H4 (cell line): ENCODE measurements at places on chromosomes 7 and 10. TPM values are rescaled to one million over a fixed set of nuclear protein-coding genes. Genes with fewer than 3 reads are reported as not detected.
A peak's percentile ranks its signal among the peaks of the same experiment; 100 is the strongest.

GRCh38 chr10:5618829-5619228 is 47.6 kb downstream of the ASB13 start:
- no peak for DNase-seq

Gene LLCFC1
- not detected in 2 replicates for total RNA-seq

Gene SPDYE6
- not detected in 2 replicates for total RNA-seq

GRCh38 chr7:14252458-14252857 is 263.0 kb upstream of the ETV1 start:
- no peak for DNase-seq

- no peak for DNase-seq
Measured at GRCh38 chr7:51015581-51015980, 232.9 kb upstream of the GRB10 start.

GRCh38 chr10:84844461-84844860 is 516.1 kb downstream of the CCSER2 start:
- no peak for DNase-seq

GRCh38 chr10:6175329-6176055 is 27.2 kb upstream of the PFKFB3 start:
- DNase-seq = no peak

DNA sequence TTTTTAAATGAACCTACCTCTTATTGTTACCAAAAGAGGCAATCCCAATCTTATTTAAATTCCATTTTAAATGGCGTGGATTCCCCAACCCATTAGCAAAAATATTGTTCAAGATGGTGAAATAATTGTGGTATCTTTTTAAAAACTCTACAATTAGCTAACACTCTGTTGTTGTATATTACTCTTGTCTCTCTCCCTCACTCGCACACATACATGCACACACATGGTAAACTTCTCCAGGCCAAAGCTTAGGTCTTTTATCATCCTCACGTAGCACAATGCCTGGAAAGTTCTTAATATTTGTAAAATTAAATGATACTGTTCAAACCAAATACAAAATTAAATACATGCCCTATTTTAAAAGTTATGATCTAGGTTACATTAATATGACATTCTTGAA is 169.2 kb upstream of the WNT16 start:
- no peak for DNase-seq

DNA sequence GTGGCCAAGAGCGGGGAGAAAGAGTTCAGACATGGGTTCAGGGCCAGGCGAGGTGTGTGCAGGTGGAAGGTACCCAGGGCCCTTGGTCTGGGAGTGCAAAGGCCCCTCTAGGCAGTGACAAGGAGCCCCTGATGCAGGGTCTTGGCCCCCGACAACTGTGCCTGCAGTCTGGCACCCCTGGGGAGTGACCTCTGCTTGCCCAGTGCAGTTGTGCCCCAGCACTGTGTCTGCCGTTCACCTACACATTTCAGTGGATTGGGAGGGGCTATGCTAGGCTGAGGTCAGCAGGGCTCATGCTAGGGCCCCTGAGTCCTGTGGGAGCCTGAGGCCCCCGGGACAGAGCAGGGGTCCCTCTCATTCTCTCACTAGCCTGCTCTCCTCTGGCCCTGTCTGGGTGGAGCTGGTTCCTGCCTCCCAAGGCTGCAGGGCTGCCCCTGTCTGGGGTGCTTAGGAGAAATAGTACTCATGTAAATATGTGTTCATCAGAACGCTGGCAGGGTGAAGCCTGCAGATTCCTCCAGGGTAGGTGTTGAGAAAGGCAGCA is 550.4 kb downstream of the TCERG1L start:
- no peak for DNase-seq

Gene OLAH
- 0.74 TPM in 1 of 2 replicates, not detected in the other for total RNA-seq

GRCh38 chr7:6306471-6306870 is 34.0 kb upstream of the CYTH3 start:
- peak; percentile 76 for DNase-seq

Gene CDC14C
- total RNA-seq = 0.06 TPM in 1 of 2 replicates, not detected in the other

- no peak for DNase-seq
Measured at GRCh38 chr7:4010923-4011656, 671.0 kb upstream of the FOXK1 start.

DNA sequence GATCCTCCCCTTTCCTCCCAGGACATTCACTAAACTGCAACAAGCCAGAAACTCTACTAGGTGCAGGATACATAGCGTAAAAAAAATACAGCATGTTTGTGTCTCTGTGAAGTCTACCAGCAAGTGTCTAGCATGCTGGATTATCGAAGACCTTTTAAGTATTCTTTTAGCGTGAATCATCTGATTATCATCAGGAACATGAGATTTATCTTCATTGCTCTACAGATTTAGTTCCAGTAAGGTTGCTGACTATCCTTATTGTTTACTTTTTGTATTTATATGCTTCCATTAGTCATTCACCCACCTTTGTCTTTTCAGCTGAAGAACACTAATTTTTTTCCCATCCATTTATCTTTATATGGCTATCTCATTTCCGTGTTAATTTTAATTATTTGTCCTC is 62.8 kb downstream of the PDZD8 start:
- no peak for DNase-seq

- no peak for DNase-seq
Measured at GRCh38 chr10:29897999-29898716, 161.2 kb downstream of the JCAD start.

- no peak for DNase-seq
Measured at GRCh38 chr7:96320442-96320841, 1.5 kb downstream of the SLC25A13 start.

DNA sequence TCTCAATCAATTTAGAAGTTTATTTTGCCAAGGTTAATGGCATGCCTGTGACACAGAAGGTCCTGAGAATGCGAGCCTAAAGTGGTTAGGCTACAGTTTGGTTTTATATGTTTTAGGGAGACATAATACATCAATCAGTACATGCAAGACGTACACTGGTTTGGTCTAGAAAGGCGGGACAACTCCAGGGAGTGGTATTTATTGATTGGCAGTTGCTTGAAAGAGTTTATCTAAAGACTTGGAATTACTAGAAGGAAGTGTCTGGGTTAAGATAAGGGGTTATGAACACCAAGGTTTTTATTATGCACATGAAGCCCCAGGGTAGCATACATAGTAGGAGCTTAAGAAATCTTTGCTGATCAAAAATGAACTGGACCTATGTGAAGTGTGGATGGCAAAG is 21.5 kb downstream of the NPVF start:
- no peak for DNase-seq

DNA sequence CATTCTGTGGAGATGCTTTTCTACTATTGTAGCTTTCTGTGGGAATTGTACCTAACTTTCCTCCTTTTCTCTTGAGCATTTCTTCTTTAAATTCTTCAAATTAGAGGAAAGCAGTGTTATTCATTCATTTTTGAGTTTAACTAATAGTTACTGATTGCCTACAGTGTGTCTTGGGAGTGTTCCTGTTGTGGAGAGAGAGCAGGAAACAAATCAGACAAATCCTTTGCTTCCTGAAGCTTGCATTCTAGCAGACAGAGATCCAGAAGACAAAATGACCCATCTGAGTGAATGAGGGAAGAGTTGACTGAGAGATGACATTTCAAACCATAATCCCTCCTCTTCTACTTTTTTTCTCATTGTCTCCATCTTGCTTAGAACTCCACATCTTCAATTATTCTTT is 170.4 kb downstream of the SUGCT start:
- no peak for DNase-seq

- DNase-seq = no peak
Measured at GRCh38 chr7:96481796-96482195, 159.9 kb upstream of the SLC25A13 start.

DNA sequence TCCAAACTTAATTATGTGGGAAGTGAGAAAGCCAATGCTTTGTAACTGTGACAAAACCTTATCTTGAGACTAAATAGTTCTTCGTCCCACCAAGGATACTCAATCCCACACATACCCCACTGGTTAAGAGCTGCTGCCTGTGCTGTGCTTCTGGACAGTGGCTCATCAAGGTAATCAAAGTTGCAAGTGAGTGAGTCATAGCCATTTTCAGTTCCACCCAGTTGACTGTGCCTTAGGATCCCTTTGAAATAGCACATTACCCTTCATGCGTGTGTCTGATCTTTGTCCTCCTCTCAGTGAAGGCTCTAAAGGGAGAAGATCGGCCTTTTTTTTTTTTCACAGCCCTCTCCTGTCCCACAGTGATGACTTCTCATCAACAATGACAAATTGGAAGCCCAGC is 706.0 kb upstream of the AUTS2 start:
- peak; percentile 35 for DNase-seq

Gene AKR1C3
- 80.8 and 92.2 TPM in 2 replicates for total RNA-seq

DNA sequence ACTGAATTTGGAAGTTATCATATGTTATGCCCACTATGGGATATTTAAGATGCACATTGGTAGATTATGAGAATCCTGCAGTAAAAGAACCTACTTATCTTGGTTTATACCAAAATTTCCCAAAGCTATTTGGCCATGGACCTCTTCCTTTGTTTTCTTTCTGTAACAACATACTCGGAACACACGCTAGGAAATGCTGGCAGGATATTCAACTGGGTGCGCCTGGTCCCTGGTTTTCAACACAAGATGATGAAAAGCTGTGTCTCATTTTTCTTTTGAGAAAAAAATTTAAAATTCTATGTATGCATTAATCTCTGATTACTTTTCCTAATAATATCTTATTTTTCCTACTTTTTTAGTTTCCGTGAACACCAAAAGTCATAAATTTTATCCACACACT is 128.5 kb upstream of the NRP1 start:
- DNase-seq = no peak

Gene FEZF1
- total RNA-seq = 2.3 and 2.4 TPM in 2 replicates

GRCh38 chr10:44172883-44173607 is 211.9 kb downstream of the CXCL12 start:
- peak; percentile 56 for DNase-seq

DNA sequence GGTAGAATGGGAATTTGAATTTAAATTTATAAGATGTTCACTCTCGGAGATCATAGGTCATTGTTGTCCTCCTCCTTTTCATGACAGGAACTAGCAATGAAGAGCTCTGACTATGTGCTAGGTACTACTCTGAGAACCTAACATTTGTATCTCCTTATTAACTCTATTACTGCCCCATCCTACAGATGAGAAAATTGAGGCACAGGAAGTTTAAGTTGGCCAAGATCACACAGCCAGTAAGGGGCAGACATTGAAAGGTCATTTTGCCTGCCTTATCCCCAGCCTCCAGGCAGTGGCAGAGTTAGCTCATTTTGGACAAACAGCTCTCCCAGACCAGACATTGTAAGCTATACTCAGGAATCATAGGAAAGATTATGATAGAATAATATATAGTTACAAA is 6.0 kb downstream of the SRGN start:
- no peak for DNase-seq

DNA sequence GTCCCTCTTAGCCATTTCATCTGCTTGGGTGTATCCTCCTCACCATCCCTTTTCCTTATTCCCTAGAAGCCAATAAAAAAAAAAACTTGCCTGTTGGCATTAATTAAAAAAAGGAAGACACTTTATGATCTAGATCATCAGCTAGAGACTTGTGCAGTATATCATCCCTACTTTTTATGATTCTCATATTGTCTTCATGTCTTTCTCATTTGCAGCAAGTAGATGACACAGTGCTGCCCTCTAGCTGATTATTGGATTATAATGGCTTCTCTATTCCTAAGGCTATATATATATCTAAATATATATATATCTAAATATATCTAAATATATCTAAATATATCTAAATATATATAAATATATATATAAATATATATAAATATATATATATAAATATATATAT is 272.4 kb upstream of the LRGUK start:
- peak; percentile 47 for DNase-seq

- peak; percentile 66 for DNase-seq
Measured at GRCh38 chr7:42869131-42870020, 42.5 kb downstream of the C7orf25 start.

Gene MYL7
- not detected in 2 replicates for total RNA-seq

- no peak for DNase-seq
Measured at GRCh38 chr7:149010451-149010850, 17.9 kb downstream of the PDIA4 start.

Gene PLEKHS1
- 0.80 and 1.5 TPM in 2 replicates for total RNA-seq

Gene CRHR2
- not detected in 2 replicates for total RNA-seq

DNA sequence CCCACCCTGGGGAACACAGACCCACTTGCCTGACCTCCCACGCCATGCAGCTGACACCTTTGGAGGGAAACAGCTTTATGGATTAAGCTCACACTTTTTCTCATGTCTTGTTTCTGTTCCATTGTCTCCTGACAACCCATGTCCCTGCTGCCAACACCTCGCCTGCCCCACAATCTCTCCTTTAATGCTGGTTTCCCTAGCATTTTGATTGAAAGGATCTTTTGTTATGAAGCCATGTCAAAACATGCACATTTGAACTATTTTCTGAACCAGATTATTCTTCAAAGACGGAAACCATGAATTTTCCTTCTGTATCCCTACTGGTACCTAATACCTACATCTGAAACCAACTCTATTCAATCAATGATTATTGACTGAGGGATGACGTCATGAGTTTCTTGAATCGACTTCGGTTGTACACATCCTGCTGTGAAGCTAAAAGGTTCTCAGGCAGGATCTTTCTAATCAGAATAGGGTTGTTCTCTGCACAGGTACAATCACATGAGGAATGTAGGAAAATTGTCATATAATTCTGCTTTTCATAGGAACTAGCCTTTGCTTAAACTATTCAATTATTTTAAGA is 106.2 kb upstream of the NEBL start:
- no peak for DNase-seq

GRCh38 chr7:135834266-135834665 is 85.7 kb upstream of the FAM180A start:
- no peak for DNase-seq

Gene PAPOLB
- total RNA-seq = 0.02 TPM in 1 of 2 replicates, not detected in the other

- DNase-seq = no peak
Measured at GRCh38 chr7:115920367-115920766, 110.2 kb downstream of the TFEC start.
